ENCODE measurements at places on chromosomes 2 and 18.

GRCh38 chr18:47422524-47422923, 171.1 kb upstream of the SKOR2 start:
- no peak for DNase-seq

- DNase-seq, result no peak
Measured at GRCh38 chr2:199716807-199717586, 134.0 kb downstream of the FTCDNL1 start.

DNA sequence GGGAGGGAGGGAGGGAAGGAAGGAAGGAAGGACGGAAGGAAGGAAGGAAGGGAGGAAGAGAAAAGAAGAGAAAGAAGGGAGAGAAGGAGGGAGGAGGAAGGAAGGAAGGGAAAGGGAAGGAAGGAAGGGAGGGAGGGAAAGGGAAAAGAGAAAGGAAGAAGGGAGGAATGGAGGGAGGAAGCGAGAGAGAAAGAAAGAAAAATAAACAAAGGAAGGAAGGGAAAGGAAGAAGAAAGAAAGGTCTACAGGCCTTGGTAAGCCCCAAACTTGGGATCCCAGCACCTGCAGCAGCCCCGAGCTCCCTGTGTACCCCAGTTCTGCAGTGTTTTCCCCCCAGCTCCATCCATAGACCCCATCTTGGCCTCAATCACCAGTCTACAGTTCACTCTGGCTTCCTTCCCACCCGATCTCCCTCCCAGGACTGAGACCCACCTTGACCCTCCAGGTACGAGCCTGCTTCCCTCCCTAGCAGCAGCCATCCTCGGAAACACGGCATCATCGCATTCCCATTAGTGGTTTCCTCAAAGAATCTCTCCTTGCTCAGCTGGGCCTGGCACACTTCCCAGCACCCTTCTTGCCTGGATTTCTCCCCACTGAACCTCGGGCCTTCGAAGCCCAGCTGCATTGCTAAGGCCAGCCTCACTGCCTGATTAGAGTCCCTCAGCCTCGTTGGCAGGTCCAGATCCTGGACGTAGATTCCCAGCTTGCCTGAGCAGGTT, 46.1 kb upstream of the SH3BP4 start:
- no peak for DNase-seq

DNA sequence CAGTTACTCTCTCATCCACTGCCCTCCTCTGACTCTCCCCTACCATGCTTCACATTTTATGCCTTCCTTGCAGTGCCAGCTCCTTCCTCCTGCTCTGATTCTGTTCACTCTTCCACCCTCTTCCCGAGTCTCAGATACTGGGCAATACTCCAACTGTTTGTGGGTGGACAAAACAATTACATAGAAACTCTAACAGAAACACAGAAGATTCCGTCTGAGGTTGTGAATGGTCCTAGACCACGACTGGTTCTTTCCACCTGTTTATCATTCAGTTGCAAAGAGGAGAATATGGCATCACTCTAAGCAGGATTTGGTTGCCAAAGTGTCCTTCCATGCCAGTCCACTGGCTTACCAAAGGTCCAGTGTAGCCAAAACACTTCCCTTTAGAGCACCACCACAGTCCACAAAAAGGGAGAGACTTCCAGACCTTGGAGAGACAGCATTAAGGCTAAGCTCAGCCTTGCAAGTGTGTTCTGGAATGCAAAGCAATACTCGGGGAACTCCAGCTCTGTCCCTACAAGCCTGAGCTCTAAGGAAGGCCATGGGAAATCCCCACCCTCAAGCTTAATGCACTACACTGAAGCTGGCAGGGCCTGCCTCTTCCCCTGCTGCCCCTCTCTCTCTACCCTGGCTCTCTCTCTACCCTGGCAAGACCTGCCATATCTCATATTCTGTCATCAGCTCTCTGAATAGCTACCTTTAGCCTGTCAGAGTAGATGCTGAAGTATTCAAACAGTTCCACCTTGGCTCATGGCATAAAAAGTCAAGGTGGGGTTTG, 33.6 kb upstream of the RND3 start:
- DNase-seq, result no peak

- no peak for DNase-seq
Measured at GRCh38 chr2:237431372-237431771, 17.4 kb upstream of the COL6A3 start.

DNA sequence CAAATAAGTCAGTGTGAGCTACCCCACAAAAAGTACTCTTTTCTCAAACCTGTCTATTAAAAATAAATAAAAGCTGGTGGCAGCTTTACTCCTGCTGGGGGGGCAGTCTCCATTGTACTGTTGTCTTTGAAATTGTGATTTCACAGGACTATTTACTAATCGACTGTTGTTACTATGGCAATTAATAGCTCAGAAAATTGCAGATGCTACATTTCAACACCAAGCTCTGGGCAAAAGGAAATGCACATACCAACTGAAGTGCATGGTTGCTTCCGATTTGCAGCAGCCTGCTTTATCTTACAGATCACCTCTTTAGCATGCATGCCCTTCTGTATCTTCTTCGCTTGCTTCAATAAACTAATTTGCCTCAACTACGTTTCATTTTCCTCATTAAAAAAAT, 117.6 kb upstream of the DAPL1 start:
- DNase-seq, result no peak

DNA sequence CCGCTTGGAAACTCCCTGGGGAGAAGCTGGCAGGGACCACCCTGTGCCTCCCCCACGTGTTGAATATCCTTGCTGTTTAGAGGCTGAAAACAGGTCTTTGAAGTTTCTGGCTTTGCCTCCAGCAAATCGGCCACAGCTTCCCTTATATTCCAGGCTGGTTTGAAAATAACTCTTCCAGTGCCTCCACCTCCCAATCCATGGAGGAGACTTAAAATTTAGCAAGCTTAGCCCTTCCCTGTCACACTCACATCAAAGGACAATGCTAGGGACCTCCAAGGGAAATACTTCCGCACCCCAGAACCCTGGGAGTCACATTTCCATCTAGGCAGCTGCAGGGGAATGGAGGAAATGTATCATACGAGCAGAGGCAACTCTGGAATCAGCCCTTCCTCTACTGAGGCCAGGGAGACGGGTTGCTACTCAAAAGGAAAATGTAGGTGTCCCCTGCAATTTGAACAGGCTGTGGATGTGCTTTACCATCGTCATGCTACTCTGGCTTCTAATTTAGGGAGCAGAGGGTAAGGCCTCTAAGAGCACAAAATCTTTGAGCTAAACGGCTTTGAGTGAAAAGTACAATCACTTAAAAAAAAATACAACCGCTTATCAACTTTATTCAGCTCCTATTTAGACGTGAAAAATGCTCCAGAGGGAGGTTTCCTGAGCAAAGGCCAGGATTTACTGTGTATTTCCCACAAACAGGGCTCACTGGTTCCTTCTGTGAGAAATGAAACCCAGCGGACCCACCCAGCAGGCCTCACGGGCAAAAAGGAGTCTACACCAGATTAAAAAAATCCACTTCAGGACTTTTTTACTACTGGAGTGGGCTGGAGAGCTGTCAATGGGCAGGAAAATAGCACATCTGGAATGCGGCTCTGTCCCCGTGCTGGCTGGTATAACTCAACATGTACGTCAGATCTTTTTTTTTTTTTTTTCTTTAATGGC, 49.4 kb upstream of the PKDCC start:
- DNase-seq, result no peak

- DNase-seq, result no peak
Measured at GRCh38 chr2:151808258-151809072, 19.8 kb downstream of the ARL5A start.

GRCh38 chr2:157364257-157364974, 38.8 kb upstream of the ERMN start:
- DNase-seq, result no peak

GRCh38 chr18:13658436-13659204, 67.7 kb downstream of the FAM210A start:
- DNase-seq, result no peak

DNA sequence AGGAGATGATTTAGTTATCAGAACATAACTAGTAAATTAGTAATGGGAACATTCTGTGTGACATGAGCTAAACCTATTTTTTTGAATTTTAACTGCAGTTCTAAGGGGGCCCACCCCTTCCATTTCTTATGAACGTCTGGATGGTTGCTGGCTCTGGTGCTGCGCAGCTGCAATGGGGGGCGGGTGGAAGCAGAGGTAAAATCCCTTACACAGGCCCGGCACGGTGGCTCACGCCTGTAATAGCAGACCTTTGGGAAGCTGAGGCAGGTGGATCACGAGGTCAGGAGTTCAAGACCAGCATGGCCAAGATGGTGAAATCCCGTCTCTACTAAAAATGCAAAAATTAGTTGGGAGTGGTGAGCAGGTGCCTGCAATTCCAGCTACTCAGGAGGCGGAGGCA, 151.5 kb downstream of the GALR1 start:
- DNase-seq, result no peak

DNA sequence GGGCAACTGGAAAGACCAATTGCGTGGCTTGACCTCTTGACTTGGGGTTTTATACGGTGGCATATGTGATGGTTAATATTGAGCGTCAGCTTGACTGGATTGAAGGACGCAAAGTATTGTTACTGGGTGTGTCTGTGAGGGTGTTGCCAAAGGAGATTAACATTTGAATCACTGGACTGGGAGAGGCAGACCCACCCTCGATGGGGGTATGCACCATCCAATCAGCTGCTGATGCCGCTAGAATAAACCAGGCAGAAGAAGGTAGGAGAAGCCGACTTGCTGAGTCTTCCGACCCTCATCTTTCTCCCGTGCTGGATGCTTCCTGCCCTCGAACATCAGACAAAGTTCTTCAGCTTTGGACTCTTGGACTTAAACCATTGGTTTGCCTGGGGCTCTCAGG, 34.2 kb upstream of the YPEL5 start:
- DNase-seq, result no peak

DNA sequence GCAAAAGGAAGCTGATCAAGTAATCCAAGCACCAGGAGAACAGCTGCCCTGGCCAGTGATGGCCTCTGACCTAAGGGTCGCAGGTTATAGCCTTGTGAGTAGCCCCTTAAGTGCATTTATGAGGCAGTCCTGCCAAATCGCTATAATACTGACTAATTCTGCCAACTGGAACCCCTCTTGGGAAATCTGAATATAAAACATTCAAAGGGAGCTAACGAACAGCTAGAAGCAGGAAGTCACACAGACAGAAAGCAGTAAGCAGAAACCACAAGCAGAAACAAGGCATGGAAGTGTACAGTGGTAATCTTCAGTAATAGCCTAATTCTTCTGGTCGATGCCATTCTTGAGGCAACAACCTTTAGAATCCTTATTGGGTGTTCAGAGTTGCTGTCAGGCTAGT, 521.3 kb downstream of the METTL4 start:
- no peak for DNase-seq

DNA sequence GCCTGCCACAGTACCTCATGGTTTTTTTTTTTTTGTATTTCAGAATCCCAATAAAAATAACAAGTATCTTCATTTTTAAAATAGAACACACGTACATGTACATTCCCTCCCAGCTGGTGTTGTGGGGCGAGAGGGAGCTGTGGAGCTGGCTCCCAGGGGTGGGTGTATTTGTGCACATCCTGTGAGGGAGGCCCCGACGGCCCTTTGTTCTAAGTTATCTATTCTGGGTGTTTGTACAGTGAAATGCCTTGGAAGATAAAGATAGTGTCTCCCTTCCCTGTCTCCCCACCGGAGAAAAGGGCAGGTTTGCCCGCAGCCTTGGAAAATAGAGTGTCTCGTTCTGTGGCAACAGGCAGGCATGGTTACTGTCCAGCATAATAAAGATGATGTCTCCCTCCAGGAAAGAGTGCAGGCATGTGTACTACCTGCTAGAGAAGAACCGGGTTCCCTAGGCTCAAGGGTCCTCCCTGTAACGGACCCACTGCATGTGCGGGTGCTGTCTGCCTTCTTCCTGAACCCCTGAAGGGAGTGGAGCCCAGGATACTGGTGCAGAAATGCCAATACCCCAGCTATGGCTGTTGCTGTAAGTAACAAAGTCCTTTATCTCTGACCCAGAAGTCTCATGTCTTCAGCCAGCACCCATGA, 12.1 kb upstream of the ALLC start:
- no peak for DNase-seq

- no peak for DNase-seq
Measured at GRCh38 chr2:53127061-53127650, 640.4 kb upstream of the CHAC2 start.

DNA sequence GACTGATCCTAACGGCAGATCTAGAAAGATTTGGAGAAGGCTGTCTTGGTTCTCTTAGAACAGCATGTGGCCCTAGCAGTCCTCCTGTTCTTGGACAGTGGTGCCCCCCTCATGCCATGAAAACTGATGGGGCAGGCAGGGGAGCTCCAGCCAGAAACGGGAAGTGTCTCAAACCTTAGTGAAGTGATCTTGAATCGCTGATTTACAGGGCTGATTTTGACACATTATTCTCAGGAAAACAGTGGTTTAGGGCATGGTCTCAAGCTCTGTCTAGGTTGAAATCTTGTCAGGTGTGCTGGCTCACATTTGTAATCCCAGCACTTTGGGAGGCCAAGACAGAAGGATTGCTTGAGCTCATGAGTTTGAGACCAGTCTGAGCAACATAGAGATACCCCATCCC, 37.8 kb downstream of the SRSF7 start:
- no peak for DNase-seq

DNA sequence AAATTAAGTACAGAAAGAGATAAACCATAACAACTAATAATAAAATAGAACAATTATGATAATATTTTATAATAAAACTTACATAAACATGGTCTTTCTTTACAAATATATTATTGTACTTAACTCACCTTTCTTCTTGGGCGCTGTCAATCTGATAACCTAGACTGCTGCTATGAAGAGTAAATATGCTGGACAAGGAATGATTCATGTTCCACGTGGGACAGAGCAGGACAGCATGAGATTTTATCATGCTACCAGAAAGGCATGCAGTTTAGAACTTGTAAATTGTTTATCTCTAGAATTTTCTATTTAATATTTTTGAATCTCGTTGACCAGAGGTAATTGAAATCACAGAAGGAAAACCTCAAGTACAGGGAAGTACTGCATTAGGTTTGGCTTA, 210.7 kb downstream of the ANKRD30B start:
- no peak for DNase-seq

DNA sequence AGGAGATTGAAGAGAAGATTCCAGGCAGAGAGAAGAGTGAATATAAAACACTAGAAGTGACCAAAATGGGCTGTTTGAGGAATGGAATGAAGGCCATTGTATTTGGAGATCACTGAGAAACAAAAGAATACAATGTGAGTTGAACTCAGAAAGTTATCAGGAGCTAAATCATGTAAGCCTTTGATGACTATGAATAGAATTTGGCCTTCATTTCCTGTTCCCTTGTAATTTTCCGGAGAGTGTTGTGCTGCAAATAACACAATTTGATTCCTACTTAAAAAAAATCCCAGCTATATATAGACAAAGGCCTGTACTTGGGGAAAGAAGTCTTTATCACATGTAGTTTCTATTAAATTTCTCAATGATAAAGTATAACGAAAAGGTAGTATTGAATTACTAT, 33.7 kb upstream of the KYNU start:
- no peak for DNase-seq

DNA sequence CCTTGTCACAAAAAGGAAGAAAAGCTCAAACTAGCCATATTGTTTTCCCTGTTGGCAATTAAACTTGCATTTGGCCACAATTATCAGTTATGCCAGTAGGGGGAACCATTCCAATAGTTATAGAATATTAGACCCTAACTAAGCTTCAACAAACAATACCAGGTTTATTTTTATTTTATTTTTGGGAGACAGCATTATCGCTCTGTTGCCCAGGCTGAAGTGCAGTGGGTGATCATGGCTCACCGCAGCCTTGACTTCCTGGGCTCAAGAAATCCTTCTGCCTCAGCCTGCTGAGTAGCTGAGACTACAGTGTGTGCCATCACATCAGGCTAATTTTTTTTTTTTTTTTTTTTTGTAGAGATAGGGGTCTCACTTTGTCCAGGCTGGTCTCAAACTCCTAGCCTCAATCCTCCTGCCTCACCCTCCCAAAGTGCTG, 102.1 kb downstream of the ATAD2B start:
- no peak for DNase-seq

Measured in activated gamma-delta T cell (primary cell).